NCI-H2107 (cell line): ENCODE measurements at places on chromosomes 2 and 18.
A peak's percentile ranks its signal among the peaks of the same experiment; 100 is the strongest.

DNA sequence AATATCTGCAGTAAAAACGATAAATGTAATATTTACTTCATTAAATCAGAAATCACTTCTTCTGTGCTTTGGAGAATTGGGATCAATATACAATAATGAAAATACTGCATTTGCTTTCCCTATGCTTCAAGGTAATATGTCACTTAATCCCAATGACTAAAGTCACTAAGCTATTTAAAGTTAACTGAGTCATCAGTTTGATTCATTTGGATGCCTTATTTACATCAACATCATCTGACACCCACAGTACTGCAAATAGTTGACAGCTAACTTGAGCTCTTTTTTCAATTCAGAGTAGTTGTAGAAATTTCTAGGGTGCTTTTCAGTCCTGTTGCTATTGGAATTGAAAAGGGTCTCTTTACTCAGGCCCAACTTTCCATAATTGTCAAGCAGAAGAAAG, 776.9 kb upstream of the FSHR start:
- DNase-seq: no peak

DNA sequence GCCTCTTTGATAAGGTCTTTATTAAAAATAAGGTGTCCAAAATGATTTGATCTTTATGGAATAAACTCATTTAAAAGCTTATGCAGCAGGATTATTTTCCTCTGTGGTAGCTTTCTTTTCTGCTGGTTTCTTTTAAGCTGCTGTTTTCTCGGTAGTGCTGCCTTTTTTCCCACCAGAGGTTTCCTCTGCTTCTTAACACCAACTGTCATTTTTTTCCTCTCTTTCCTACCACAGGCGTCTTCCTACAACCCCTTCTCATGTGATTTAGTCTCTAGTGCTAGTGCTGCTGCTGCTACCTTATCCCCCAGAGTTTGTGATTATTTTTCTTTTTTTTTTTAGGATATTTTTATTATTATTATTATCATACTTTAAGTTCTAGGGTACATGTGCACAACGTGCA, 102.1 kb upstream of the PGAP1 start:
- no peak for DNase-seq

DNA sequence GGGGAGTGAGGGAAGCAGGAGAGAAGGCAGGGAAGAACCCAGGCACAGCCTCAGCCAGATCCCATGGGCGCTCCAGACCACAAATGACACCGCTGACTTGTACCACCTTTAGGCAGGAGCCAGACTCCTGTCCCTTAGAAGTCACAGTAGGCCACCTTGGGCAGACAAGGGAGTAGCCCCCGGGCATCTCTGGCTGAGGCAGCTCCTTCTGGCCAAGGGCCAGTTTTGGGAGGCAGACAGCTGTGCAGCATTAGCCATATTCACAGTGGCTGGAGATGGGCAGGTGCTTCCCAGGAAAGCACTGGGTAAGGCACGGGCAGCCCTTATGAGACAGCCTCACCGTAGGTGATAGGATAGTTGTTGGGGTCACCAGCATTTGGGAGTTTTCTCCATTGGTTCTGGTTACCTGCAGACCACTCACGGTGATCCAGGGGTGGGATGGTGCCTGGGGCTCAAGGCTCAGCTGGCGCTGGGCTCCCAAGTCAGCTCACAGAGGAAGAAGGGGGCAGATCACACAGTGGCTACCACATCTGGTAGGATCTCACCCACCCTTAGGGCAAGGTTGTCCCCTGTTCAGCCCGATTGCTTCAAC, 2.1 kb downstream of the ASTL start:
- DNase-seq: no peak

- DNase-seq: no peak
Observed at GRCh38 chr2:18106841-18107240, 228.4 kb downstream of the KCNS3 start.

DNA sequence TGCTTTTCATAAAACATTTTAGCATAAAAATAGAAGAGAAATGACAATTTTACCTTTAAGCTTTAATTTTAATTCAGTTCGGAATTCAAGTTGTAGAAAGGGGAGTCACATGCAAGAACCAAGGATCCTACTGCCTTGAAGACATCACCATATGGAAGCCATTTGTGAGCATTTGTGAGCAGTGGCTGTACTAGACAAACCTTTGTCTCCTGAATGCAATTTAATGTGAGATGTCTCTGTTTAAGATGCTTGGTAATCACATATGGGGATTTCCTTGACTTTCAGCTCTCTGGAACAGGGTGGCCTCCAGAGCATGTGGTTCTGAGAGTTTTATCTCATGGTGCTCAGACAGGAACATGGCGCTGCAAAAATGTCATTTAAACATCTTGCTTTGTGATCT, 421.8 kb downstream of the NYAP2 start:
- no peak for DNase-seq

- no peak for DNase-seq
Observed at GRCh38 chr2:169260846-169261642, 101.3 kb downstream of the LRP2 start.

DNA sequence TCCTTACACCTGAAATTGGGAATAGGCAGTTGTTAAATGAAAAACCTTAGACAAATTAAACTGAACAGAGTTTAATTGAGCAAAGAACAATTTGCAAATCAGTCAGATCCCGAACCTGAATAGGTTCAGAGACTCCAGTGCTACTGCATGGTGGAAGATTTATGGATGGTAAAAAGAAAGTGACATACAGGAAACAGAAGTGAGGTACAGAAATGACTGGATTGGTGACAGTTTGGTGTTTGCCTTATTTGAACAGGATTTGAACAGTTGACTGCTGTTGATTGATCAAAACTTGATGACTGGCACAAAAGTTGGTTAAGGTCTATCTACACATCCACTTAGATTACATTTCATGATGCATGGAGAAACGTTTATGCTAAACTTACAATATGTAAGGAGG, 248.8 kb downstream of the HNMT start:
- DNase-seq: no peak

- no peak for DNase-seq
Observed at GRCh38 chr2:105085525-105085924, 47.7 kb downstream of the MRPS9 start.

DNA sequence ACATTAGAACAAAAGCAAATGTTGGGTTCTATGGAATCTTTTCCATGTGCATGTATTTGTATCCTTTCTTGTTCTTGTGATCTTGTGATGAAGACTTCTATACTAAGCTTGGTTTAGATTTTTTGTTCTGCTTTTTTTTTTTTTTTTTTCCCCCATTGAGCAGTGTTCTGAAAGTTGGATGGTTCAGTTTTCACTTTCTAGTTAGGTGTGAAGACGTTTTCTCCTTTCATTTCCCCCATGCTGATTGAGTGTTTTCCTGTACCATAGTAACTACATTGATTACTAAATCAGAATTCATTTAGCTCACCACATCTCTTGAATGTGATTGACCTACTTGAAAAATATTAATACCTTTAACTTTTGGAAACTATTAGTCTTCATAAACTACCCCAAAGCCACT, 34.1 kb downstream of the NOP58 start:
- DNase-seq: no peak

GRCh38 chr2:85445316-85446295, 27.1 kb downstream of the SH2D6 start:
- peak; percentile 47 for DNase-seq

DNA sequence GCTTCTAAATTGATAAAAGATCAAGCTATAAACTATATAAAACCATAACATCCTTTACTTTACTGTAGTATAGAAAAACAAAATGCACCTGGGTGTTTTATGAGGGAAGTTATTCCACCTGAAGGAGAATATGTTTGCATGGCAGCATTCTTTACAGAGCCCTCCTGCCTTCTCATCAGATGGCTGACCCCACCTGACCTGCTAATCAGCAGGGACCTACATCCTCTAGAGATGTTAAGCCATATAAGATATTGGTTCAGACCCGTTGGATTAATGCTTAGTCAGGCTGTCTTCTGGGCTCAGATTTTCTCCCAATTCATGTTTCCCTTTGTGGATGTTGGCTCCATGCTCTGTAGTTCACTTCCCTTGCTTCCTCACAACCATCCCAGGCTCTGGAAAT, 414.8 kb downstream of the DPP10 start:
- DNase-seq: no peak

DNA sequence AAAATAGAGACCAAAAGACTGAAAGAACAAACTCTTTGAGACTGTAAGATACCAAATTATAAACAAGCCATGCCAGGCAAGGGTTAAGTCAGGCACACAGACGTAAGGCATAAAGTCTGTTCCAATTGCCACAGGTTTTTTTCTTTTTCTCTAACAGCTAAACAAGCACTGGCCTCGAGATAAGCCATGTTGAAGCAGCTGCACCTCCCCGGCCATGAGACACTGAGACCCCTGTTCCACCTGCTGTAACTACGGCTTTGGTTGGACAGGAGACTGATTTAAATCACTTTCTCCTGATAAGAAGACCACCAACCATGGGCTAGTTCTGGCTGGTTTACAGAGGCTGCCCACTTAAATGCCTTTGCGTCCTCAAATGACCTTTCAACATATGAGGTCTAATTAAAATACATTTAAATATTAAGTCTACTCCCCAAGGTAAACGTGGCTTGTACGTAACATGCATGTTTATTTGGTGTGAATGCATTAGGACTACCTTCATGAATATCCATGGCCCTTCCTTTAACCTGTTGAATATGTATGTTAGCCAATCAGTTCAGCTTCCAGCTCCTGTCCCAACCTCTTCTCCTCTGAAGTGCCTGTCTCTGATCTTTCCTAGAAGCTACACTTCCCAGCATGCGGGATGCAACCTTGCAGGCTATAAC, 117.2 kb downstream of the CMPK2 start:
- no peak for DNase-seq

GRCh38 chr2:67169417-67170140, 227.6 kb upstream of the ETAA1 start:
- DNase-seq: no peak

GRCh38 chr2:218009231-218009630, 6.4 kb upstream of the TNS1 start:
- no peak for DNase-seq

DNA sequence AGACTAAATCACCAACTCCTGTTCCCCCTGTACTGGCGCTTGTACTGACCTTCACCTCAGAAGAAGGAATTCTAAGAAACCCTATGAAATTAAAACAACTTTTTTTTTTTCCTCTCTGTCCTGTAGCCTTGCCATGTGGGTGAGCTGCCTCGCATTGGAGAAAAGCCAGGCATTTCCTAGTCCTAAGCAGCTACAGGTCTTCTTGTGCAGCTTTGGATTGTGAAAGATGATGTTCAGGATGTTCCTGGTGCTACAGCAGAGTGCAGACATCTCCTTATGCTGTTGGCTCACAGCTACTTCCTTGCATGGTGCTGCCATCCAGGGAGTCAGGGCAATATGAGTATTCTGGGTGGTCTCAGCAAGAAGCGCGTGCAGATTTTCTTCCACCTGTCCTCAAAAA, 11.9 kb downstream of the PIK3C3 start:
- no peak for DNase-seq

DNA sequence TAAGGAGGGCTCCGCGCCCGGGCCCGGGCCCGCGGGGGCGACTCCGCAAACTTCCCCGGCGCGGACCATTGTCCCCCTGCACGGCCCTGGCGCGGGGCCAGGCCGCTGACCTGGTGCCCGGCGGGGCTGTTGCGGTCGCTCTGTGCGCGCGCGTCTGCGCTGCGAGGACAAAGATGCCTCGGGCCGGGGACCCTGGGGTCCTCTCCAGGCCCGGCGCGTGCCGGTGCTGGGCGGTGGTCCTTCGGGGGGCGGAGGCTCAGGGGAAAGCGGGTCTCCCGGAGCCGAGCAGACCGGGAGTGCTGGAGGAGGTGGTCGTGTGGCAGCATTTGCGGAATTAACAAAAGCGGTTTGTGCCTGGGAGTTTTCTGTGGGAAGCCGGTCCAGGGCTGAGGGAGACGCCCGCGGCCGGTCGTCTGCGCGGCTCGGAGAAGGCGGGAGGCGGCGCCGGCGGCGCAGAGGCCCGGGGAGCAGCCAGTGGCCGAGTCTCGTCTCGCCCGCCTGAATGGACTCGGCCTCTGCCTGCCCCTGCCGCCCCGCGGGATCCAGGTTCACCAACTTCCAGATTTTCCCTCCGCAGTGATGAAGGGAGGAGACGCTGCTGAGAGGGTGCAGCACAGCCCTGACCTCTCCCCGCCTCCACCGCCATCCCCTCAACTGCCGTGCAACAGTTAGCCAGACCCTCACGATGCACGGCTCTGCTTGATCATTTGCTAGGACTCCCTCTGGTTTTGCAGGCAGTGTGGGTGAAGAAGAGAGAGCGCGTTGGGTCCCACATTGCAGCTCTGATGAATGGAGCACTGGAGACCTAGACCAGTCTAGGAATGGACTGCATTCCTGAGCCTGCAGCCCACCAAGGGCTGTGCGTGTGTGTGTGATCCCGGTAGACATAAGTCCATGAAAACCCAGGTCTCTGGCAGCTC, 705 bp downstream of the EFR3B start:
- no peak for DNase-seq

DNA sequence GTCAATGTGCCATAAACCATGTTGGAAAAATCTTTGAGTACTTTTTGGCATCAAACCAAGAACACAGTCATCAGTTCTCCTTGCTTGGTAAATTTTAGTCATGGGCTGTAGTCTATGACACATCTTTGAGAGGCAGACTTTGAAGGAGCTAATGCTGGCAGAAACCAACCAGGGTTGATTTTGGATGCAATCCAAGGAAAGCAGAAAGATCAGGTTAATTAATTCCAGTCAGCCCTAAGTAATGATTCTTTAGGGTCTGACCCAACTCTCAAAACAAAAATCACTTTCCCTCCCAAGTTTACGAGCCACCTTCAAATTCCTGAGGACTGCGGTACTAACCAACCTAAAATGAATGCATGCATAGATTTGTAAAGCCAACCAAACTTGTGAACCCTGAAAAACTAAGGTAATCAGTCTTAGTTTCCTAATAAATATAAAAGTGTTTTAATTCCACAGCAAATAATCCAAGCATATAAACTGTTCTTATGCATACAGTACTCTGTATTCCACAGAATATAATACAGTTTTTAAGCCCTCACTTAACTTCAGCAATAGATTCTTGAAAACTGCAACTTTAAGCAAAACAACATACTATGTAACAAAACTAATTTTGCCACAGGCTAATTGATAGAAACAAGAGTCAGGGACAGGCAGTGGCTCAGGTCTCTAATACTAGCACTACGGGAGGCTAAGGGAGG, 22.0 kb downstream of the AP1S3 start:
- no peak for DNase-seq
